ENCODE measurements at places on chromosomes 12 and 14. TPM values are rescaled to one million over a fixed set of nuclear protein-coding genes. Genes with fewer than 3 reads are reported as not detected.
A peak's percentile ranks its signal among the peaks of the same experiment; 100 is the strongest.

Gene NOXRED1
- total RNA-seq: 0.27 TPM

GRCh38 chr12:132610051-132610759 lies at the start of gene LRCOL1:
Gene LRCOL1 (minus strand): TSS chr12:132610582. CDS start chr12:132606251, 4,331 bp downstream.
- no peak for DNase-seq

- DNase-seq: no peak
These were observed 1358.8 kb downstream of the LRFN5 start for GRCh38 chr14:42965512-42965911.

DNA sequence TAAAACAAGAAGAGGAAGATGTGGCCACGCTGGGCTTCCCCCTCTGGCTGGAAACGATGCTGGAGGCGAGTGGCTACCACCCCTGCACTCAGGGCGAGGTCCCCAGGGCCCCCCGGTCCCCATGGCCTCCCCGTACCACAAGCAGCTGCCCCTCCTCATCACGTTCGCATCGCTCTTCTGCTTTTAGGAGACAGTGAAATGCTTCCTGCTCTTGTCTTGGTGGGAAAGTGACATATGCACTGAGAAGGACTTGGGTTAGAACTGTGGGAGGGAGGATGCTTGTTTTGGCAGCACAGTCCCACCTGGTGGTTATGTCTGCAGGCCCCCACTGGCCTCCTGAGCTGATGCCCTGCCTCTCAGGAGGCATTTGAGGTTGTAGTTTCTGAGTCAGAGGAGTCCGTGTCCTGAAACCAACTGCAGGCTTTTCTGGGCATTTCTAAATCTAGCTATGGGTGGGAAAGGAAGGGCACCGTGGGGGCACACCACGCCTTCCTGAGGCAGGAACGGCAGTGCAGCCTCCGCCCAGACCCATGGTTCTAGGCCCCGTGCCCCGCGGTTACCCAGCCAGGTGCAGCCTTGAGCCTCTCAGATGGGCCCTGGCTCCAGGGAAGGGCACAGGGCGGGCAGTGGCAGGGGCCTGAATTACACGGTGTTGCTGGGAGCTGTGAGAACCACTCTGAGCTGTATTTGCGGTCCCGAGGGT lies 139.3 kb downstream of the ADGRD1 start:
- peak; percentile 18 for DNase-seq

DNA sequence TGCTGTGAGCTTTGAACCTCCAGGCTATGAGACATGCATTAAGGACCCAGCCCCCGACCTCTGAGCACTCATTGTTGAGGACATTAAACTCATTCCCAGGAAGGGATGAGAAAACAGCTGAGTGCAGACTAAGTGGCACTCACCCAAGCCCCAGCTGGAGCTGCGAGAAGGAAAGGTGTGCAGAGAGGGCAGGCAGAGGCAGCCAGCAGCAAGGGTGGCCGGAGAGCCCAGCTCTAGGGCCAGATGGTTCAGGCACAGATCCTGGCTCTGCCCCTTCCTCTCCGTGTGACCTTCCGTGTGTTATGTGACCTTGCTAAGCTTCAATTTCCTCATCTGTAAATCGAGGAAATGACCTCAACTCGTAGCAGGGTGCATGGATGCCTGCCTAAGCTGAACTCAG lies 3.7 kb downstream of the TSPAN11 start:
- DNase-seq: no peak

DNA sequence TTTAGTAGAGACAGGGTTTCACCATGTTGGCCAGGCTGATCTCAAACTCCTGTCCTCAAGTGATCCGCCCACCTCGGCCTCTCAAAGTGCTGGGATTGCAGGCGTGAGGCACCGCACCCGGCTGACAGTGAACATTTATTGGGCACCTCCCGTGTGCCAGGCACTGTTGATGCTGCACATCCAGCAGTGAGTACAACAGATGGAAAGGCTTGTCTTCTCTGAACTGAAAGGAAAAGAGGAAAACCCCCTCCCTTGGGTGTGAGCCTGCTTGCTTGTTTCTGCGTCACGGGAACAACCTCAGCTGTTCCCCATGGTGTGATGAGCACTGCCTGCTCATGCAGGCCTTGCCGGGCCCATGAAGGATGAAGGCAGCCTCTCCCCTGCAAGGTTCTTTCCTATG lies 39.5 kb downstream of the DGLUCY start:
- no peak for DNase-seq

- no peak for DNase-seq
These were observed 64.9 kb downstream of the RIN3 start for GRCh38 chr14:92578511-92578910.

- DNase-seq: no peak
These were observed 182.2 kb downstream of the NOVA1 start for GRCh38 chr14:26415618-26416123.

DNA sequence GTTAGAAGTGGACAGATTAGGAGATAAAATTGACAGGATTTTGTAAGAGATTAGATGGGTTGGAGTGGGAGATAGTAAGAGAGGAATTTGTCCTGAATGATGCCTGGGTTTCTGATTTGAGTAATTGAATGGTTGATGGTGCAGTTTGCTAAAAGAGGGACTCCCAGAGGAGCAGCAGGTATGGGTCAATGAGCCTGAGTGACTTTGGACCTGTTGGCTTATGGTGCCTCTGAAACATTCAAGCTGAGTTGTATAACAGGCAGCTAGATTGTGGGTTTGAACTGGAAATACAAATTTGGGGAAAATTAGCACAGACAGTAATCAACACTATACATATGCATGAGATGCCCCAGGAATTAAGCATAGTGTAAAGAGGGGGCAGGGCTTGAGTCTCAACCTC lies 16.7 kb upstream of the SYNDIG1L start:
- no peak for DNase-seq

Gene WNT1
- not detected for total RNA-seq

DNA sequence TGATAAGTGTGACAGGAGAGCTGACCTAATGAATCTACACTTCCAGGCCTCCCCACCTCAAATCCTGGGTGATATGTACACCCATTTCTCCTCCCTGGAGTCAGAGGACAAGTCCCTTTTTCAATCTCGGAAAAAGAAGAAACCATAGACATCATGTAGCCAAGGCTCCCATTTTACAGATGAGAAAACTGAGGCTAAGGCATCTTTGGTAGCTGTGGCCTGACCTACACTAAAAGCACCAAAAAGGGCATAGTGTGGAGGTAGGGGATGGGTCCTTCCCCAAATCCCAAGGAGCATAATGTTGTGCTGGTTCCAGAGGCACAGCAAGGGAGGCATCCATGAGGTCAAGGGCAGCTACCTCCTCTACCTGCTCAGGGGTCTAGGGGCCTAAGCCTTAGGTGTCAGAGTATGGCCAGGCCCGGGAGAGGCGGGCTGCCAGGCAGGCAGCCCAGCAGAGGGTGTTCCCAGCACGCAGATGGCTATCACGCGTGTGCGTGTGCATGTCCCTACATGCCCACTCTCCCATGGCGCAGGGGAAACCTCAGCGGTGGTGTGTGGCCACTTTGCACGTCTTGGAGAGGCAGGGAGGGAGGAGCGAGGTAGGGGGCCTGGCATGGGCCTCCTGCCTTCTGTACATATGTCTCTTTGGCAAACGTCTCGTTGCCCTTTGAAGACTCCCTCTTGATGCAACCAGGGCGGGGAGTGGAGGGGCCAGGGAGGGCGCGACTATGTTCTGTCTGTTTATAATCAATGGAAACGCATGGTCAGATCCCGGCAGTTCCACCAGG lies 2.5 kb downstream of the PGF start:
- DNase-seq: no peak

Measured in activated B cell treated with CpG ODN at 0.5 μM for 24 hours (primary cell).